ENCODE measurements at places on chromosomes 4 and X.

DNA sequence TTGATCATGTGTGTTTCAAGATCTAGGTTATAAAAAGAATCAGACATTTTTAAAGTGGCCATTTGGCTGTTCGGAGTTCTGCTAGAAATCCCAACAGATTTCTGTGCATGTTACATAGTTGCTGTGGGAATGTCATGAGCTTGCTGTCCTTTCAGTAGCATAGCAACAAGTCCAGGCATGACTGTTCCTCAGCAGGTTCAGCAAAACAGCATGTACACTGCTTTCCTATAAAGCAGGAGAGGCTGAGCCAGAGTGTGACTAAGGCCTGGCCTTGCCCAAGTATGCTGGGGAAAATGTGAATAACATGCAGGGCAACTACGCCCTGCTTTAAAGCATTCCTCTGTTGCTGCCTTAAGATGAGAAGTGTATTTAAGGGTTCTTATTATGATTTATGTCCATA lies 217.1 kb upstream of the SMIM31 start:
- no peak for DNase-seq

- DNase-seq = no peak
These were observed 12.9 kb upstream of the RAB33B start for GRCh38 chr4:139441029-139441428.

DNA sequence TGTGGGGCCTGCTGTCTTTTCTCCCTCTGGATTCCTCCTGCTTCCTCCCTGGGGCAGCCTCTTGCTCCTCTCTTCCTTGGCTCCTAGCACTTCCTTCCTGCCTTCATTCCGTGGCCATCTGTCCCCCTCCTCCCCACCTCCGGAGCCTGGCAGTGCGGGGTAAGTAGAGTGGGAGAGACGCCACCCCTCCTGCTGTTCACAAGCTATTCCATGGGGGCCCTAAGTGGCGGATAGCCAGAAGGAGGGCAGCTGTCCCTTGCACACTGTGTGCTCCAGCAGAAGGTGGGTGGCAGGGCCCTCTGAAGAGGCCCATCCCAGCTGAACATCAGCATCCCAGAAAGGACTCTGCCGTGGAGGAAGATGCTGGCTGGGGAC lies 27.4 kb downstream of the CCNQ start:
- DNase-seq = no peak

- DNase-seq = no peak
These were observed 162.5 kb downstream of the ATP10D start for GRCh38 chr4:47647544-47647943.

GRCh38 chr4:4680243-4680642 lies 138.4 kb upstream of the STX18 start:
- no peak for DNase-seq

DNA sequence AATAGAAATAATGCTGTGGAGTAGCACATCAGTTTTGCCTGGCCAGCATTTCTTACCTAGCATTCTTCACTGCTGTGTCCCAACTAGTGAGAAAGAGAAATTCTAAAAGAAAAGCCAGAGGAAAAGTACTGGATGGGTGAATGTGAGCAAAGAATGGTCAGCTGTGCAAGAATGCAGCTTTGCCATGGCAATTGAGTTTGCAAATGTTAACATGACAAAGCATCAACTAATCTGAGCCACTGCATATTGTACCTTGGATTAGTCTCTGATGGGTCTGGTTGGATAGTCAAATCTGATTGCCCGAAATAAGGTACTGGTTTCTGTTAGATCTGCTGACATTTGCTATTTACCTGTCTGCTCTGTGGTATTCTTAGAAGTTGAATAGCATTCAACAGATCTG lies 38.7 kb downstream of the ADD1 start:
- no peak for DNase-seq

DNA sequence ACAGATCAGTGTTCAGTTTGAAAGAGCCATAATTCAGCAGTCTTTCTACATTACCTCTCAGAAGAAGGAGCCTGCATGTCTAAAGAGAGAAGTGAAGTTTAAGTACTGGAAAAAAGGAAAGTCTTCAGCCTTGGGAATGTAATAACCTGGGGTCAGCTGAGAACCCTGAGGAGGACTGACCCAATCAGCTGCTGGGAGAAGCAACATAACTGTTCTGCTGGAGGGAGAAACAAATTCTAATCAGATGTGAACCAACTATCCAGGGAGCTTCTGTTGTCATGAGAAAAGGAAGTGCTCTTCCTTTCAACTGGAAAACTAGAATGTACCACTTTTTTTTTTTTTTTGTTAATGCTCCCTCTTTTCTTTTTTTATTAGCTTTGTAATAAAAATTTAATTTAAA lies 64.5 kb upstream of the PDE5A start:
- no peak for DNase-seq

GRCh38 chrX:129641469-129641868 lies 13.3 kb downstream of the APLN start:
- DNase-seq = no peak

DNA sequence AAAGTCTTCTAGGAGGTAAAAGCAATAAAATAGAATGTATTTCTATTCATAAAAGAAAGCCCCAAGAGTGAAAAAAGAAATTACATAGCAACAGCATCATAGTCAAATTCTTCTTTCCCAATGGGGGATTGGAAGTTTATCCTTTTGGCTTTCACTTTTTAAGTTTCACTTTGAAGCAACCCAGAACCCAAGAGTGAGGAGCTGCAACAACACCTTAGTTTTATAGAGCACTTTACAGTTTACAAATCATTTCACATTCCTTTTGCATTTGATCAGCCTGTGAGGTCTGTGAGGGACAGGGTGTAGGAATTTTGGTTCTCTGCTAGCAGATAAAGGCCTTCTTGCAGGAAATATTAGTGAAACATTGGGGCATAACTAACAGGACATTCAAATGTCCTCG lies 112.0 kb upstream of the NDP start:
- DNase-seq = no peak

- DNase-seq = no peak
These were observed 51.1 kb downstream of the SLC10A7 start for GRCh38 chr4:146470604-146471003.

DNA sequence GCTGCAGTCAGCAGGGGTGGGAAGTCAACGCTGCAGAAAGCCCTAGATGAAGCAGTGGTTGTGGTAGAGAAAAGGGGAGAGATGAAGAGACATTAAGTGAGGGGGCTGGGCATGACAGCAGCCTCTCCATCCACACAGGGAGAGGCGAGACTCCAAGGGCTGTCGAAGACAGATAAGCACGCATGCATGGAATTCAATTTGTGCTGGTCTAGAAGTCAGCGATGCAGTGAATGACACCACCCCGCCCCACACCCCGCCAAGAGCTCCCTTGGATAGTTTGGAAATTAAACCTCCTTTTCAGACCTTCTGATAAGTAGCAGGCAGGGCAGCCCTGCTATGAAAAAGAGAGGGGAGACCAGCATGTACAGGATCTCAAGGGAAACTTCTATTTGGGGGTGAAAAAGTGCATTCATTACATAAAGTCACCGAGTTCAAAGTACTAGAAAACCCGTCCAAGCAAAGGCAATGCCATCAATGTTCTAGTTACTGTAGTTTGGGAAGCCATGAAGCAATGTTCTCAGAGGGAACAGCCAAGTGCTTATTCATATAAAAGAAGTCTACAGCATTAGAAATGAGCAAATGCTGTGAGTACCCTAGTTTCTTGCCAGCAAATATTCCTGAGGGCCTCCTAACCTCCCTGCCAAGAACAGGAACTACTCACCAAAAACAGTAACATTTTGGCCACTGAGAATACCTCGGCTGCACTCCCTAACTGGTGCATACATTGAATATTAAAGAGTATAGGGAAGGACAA lies 152.3 kb upstream of the ANXA10 start:
- DNase-seq = no peak

GRCh38 chrX:129771266-129771995 lies 8.3 kb upstream of the SASH3 start:
- no peak for DNase-seq

- DNase-seq = no peak
These were observed 175.4 kb downstream of the SH3BGRL start for GRCh38 chrX:81377329-81377728.

- DNase-seq = peak; percentile 14
These were observed at the start of gene ELOVL6 for GRCh38 chr4:110198435-110199416. ELOVL6 (minus strand) TSS chr4:110198615; CDS start chr4:110198335, 280 bp downstream.

DNA sequence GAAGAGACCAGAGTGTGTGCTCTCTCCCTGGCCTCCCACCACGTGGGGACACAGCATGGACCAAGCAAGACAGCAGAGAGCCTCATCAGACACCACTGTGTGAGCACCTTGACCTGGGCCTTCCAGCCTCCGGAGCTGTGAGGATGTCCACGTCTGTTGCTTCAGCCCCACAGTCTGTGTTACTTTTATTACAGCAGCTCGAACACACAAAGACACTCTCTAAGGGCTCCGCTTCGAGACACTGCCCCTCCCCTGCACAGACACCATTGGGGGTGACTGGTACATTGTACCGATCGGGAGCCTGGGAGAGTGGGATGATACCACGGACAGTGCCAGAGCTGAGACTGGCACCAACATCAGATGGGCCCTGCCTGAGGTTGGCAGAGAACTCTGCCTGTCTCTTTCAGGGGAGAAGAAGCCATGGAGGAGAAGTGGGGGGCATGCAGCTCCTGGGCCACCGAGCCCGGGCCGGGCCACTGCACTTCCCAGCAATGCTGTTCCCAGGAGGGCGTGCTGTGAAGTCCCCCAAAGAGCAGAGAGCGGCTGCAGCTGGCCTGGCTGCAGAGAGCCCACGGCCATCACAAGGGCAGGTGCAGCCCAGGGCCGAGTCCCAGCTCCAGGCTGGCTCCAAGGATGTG lies 48.1 kb upstream of the HMX1 start:
- DNase-seq = no peak

DNA sequence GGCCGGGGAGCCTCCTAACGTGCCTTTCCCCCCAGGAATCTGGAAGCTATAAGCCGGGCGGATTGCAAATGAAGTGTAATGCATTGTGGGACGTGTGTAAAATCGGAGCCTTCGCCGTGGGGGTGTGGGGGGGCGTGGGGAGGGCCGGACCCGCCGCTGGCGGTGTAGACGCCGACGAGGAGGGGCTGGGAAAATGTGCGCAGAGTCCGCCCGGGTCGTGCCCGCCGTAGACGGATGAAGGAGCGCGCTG lies 1.3 kb downstream of the STOX2 start:
- DNase-seq = no peak

All from NCI-H748 treated with DMSO at 0.1 percent for 48 hours (cell line).